H4 (cell line): ENCODE measurements at places on chromosomes 6 and 20.

DNA sequence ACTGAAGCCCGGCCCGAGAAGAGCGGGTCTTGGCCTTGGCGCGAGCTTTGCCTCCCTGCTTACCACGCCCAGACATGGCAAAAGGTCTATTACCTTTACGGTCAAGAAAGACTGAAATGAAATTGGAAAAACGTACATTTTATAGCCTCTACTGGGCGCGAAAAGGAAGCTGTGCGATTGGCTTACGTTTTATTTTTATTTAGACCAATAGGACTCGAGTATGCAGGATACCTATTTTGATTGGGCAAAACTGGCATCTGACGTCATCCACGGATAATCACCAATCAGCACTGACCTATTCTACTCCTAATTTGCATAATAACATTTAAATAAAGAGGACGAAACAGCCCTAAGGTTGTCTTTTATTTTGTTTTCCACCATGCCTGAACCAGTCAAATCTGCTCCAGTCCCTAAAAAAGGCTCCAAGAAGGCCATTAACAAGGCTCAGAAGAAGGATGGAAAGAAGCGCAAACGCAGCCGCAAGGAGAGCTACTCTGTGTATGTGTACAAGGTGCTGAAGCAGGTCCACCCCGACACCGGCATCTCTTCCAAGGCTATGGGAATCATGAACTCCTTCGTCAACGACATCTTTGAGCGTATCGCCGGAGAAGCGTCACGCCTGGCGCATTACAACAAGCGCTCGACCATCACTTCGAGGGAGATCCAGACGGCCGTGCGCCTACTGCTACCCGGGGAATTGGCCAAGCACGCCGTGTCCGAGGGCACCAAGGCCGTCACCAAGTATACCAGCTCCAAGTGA is 97.4 kb downstream of the OR2B2 start:
- no peak for DNase-seq

DNA sequence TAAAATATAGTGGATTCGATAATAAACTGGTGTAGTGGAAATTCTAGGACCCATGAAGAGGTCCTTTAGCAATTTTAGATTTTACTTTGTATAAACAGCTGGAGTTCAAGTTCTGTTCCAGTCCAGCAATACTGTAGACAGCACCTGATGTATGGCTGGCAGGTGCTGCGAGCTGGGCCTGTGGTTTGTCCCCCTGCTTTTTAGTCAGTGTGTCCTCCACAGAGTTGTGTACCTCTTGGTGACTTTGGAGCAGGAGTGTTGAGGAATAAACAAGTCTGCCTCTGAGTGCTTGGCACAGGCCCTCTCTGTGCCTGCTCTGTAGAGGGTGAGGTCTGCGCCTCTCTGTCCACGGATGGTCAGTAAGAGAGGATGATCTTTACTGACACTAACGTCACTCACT is 13.8 kb downstream of the STX16 start:
- no peak for DNase-seq

GRCh38 chr6:33925936-33926335 is 122.1 kb upstream of the MLN start:
- no peak for DNase-seq

- DNase-seq, result no peak
Observed at GRCh38 chr6:109019911-109020310, 74.7 kb downstream of the SESN1 start.

DNA sequence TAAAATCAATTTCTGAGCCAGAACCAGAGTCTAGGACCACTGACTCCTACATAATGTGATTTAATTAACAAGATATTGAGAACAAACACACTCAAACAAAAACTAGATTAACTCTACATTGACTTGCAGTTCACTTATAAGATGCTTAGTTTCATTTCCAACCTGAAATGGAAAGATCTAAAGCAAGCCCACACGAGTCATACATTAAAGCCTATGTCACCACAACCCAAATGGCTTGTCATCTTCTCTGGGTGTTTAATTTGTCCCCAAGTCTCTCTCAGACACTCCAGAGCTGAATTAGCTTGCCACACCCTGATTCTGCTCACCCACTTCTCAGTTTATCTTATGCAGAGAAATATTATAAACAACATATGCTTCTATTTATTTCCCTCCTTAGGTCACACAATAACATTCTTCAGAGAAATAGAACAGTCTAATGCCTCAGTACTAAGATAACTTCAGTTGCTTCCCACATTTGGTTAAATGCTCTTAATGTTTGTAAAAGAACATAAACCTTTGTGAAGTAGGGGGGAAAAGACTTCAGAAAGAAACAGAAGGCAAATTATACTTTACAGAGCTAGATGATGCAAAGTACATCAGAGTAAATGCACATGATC is 8.8 kb upstream of the FBXO30 start:
- no peak for DNase-seq

DNA sequence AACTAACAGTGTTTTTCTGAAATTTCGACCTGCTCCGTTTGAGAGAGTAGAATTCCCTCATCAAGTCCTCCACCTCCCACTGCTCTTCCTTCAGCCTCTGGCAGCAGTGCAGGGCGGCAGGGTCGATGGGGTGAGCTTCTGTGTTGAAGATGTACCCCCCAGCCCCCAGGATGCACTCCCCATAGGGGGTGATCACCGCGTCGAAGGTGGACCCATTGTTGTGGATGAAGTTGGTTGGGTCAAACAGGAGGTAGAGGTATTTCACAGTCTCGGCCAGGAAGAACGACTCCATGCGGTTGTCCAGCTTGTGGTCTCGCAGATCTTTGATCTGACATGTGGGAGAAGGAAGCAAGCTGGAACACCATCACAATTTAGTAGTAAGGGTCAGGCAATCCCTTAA is 23.0 kb upstream of the TRPC4AP start:
- DNase-seq, result no peak

- DNase-seq, result no peak
Observed at GRCh38 chr20:8918145-8918544, 150.7 kb upstream of the PLCB4 start.

GRCh38 chr6:11043961-11044711 is at the start of gene ELOVL2:
TSS of gene ELOVL2 (minus strand) at chr6:11044305. CDS start at chr6:11044230, 75 bp downstream.
- no peak for DNase-seq

DNA sequence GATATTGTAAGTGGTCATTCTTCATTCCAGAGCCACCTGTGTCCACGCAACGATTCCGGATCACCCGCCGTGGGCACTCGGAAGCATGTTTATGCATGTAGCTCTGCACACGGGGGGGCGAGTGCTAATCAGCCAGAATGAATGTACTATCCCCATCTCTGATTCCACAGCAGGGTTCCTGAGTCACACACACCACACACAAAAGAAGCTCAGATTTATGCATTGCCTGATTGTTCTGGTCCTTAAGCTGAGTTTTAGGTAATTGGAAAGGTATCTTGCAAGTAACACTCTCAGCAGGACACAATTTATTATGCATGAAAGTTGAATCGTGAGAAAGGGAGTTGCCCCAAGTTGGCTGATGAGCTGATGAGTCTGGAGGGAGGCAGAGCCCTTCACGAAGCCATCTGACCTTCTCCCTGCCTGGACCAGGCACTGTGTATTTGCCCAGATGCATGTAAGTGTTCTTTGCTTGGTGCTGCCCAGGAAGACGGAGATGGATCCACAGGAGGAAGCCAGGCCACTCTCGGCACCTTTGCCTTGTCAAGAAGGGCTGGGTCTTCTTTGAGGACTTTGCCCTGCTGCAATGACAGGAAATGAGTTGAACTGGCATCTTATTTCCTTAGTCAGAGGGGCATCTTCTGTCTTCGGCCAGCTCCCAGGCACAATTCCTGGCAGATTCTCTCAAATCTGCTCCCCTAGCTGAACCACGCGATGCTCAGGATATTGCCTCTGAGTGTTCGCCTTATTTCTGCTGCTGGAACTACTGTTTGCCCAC is 141.1 kb downstream of the SYNDIG1 start:
- no peak for DNase-seq

DNA sequence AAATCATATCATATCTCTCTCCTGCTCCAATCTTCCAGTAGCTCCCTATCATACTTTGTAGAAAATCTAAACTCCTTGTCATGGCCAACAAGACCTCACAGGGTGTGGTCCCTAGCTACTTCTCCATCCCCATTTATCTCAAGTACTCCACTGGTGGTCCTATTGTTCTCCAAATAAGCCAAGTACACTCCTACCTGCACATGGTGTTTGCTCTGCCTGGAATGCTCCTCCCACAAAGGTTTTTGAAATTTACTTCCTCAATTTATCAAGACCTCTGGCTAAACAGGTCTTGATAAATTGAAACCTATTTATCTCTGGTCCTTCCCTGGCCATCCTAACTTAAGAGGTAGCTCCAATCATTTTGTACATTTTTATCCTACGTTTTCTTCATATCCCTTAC is 12.1 kb downstream of the TMX4 start:
- DNase-seq, result no peak

DNA sequence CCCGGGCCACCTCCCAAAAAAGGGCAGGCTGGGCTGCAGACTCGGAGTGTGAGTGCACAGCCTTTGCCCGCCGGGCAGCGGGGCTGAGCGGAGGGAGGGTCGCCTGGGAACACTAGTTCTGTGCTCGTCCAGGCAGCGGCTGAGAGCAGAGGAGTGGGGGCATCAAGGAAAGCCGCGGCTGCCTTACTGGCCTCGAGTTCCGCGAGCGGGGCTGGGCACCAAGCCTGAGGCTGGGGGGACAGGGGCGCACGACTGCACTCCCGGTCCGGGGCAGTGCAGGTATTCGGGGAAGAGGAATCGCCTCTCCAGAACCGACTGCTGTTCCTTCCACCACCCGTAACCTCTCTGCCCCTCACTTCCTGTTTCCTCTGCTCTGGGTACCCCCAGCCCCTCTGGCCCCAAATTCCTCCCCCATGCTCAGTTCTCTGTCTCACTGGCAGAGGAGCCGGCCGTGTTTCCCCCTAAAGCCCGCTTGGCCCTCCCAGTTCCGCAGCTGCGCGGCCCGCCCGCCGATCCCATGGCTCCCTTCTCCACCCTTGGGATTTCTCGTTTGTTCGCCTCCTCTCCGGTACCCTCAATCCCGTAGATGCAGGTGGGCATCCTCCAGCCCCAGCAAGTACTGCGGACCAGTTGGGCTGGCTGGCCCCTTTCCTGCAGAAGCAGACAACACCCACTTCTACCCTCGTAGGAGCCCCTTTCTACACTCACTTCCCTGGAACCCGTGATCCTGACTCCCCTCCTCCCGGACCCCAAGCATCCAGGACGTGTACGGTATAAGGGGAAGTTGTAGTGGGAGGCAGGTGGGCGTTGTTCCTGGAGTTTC is 5.1 kb downstream of the RING1 start:
- no peak for DNase-seq

DNA sequence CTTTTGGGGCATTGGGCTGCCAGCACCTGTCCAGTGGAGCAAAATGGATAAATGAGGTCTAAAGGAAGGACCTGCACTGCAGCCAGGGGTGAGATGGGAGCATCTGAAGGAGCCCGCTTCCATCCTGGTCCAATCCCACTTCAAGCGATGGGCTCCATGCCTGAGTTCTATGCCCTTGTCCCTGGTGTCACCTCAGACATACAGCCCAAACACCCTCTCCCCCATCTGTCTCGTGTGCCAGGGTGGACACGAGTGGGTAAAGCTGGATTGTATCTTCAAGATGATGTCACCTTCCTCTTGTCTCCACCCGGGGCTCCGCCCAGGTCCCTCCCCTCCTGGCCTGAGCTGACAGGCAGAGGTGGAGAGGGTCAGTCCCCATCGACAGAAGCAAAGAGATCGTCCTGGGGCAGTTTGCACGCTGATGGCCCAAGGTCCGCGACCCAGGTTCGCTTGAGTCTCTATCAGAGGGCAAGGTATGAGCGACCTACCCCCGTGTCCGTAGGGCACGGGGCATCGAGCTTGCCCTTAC is 544 bp downstream of the SMIM29 start:
- DNase-seq, result no peak

DNA sequence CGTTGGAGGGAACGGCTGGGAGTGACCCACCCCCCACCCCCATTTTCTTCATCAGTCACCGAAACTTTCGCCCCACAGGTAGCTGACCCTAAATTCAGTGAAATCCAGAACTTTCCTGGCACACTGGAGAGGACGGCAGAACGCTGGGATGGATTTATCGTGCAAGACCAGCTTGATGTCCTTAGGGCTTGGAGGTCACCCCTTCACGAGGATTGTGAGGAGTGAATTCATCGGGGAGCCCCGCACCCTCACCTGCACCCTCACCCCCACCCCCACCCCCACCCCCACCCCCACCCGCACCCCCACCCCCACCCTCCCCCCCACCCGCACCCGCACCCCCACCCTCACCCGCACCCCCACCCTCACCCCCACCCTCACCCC is 13.3 kb upstream of the TCFL5 start:
- DNase-seq, result no peak

DNA sequence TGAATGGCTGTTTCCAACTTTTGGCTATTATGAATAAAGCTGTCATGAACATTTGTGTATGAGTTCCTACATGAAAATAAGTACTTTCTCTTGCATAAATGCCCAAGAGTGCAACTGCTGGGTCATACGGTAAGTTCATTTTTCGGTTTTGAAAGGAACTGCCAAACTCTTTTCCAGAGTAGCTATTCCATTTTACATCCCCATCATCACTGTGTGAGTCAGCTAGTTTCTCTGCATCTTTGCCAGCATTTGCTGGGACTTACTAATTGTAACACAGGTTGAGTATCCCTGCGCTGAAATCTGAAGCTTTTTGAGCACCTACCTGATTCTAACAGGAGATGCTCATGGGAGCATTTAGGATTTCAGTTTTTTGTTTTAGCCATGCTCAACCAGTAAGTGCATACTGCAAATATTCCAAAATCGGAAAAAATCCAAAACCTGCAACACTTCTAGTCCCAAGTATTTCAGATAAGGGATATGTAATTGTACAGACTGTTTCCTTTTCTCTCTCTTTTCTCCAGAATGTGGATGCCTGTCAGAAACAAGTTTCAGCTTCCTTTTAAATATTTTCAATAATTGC is 118.4 kb downstream of the DTNBP1 start:
- DNase-seq, result no peak

DNA sequence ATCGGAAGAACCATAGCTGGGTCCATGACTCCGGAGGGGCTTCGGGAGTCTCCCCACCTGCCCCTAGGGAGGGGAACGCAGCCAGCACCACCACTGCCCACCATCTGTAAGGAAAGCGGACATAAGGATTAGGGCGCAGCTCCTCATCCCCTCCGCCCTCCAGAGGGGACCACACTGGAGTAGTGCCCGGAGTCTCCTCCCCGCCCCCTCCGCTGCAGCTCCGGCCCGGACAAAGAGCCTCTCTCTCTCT is 628 bp downstream of the SLC35B2 start:
- DNase-seq, result no peak

DNA sequence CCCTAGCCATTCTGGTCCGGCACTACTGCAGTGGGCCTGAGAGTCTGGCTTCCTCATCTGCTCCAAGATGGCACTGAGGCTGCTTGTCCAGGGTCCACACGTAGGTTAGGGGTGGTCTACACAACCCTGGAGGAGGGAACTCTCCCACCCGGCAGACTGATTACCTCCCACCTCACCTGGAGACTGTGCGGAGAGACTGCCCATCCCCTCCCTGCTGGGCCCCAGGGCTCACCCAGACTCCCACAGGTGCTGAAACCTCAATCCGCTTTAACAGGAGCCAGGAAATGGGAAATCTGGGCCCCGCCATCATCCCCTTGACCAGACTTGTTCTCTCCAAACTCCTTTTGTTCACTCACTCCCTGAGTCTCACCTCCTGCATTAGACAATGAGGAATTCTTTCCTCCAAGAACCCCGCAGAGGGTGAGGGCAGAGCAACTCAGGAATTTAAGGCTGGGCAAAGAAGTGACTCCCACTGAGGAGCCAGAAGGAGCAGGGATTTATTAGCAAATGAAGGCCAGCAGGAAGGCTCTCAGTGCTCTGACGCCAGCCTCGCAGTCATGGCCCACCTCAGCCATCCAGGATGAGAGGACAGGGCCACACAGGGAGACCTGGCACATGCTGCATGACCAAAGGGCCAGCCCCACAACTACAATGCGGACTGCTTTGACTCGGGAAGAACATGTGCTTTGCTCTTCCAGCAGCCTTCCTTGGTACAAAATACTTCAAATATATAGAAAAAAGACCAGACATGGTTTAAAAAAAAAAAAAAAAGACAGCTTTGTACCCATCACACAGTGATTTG is 53.0 kb downstream of the CDK5RAP1 start:
- DNase-seq, result no peak
